SK-N-SH treated with all-trans-retinoic acid at 6 μM for 48 hours (cell line): ENCODE measurements at places on chromosomes 4 and X.

GRCh38 chrX:8323356-8323755 lies 141.3 kb upstream of the VCX3B start:
- ATAC-seq, result no peak

GRCh38 chr4:25969374-25970155 lies 55.5 kb downstream of the SMIM20 start:
- no peak for ATAC-seq

DNA sequence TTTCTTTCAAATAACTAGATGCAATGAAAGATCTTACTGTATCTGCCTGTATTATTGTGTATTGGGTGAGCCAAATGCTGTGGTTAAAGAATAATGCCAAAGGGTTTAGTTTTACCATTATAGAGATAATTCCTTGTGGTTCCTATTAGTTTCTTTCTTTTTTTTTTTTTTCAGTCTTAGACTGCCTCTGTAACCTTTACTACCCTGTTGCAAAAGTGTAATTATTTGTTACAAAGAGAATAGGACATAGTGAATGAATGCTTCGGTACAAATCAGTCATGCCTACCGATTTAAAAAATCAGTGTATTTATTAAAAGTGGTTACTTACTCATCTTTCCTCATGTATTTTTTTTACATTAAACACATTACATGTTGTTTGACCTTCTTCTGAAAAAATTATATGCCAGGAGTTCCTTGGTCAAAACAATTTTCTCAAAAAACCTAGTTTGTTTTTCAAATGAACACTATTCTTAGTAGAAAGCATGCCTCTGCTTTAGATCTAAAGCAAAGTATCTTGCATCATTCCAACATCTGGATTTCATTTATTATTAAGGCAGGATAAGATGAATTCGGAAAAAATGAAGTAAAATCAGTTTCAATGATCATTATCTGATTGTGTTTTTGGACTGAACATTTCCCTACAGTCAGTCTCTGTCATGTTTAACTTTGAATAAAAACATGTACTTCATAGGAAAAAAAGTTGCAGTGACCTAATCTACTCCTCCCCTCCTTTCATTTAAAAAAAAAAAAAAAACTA lies 21.2 kb upstream of the SYNPO2 start:
- peak; percentile 56 for ATAC-seq

DNA sequence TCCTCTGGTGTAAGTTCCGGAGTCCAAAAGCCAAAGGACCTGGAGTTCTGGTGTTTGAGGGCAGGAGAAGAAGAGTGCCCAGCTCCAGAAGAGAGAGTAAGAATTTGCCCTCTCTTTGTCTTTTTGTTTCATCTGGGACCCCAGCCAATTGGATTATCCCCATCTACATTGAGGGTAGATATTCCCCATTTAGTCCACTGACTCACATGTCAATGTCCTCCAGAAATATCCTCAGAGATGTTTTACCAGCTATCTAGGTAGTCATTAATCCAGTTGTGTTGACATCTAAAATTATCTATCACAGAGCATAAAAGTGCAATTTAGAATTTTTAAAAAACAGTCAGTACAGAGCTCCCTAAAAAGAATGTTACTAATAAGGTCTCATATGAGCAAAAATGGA lies 132.9 kb upstream of the TMEM47 start:
- no peak for ATAC-seq

DNA sequence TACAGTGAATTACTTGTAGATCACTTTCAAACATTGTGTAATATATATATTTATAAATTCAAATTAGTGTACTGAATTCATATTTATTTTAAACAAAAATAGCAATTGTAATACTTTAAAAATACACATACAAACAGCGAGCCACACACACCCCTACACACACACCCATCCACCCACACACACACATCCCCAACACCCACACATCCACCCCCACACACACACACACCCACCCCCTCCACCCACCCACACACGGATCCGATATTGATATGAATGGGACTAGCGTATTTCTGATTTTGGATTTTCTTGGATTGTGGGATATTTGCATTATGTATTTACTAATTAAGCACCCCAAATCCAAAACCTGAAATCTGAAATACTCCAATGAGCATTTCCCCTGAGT lies 451.2 kb downstream of the PCDH7 start:
- no peak for ATAC-seq

DNA sequence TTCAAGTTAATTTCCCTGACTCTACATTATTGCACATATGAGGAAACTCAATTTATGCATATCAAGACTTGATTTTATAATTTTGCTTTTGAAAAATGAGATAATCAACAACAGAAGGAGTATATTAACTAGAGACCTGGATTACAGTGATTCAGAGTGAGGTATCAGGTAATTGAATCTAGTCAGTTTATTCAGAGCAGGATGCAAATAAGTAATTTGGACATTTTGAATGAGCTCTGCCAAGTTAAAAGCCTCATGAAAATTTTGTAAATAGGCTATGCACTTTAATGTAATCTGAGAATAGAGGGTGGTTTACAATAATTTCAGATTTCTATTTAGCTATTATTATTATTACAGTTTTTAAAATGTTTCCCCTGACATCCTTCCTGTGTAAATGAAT lies 203.7 kb upstream of the EMCN start:
- ATAC-seq, result peak; percentile 87

GRCh38 chrX:20265221-20265725 lies 1.4 kb downstream of the RPS6KA3 start:
- ATAC-seq, result peak; percentile 63

DNA sequence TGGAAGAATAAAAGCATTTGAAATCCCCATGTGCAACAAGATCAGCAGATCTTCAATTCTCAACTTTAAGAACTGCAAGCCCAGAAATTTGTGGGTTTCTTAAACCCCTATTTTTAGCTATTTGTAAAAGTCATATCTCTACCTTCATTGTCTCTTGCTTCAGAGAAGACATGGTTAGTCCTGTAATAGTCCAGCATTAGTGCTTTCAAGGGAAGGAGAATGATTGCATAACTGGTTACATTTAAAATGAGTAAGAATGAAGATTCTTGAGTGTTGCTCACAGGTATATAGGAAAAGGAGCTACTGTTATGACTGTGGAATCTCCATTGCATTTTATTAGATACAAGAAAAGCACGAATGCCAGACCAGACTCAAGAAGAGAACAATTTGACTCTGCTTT lies 84.0 kb downstream of the CCSER1 start:
- ATAC-seq, result no peak

GRCh38 chr4:168621806-168622589 lies 125.1 kb downstream of the PALLD start:
- ATAC-seq, result no peak

DNA sequence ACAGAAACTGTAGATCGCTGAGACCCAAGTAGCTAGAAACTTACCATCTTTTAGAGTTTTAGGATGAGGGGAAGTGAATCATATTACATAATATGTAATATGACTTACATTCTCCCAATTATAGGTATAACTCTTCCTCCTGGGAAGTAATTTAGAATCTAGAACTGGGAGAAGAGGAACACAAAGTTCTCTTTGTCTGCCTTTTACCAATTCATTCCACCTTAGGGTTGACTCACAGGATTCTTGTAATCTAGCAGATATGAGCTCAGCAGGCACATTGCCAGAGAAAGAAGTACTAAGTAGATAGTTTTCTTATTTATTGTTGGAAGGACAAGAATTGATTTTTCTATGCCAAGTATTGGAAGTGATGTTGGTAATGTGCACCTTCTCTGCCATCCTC lies 58.0 kb upstream of the CCSER1 start:
- ATAC-seq, result no peak

GRCh38 chrX:52979568-52979967 lies 21.2 kb upstream of the FAM156A start:
- ATAC-seq, result no peak

DNA sequence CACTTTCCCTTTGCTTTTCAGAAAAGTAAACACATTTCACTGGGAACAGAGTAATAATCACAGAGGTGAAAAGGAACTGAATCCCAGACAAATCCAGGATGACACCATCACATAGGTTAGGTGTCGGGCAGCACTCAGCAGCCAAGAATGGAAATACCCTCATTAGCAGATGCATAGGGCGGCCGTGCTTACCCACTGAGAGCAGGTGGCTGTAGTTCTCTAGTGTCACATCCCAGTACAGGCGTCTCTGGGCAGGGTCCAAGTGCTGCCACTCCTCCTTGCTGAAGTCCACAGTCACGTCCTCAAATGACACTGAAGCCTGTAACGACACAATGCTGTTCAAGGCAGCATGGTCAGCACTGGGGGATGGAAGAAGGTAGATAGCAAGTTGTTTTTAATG lies 26.9 kb downstream of the ZNF41 start:
- ATAC-seq, result no peak

DNA sequence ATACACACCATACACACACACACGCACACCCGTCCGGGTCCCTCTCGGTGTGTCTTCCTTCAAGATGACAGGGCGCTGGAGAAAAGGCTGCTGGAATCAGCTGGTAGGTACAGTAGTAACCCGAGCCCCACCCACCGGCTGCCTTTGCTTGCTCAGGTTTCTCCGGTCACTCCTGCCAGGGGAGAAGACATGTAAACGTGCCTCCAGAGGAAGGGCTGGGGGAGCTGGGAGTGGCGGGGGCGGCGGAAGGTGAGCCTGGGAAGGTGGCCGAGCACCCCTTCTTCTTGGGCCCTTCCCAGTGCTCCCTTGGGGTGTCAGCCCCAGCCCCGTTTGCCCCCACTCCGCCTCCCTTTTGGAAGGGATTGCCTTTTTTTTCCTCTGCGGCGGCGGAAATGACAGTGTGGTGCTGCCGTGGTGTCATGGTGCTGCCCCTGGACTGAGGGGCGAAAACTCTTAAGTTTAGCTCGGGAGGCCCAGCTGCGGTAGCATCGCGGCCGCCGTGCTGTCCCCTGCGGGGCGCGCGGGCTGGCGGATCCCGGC lies at the start of gene MID2:
MID2 (plus strand) TSS at position 169 of the 540 bp plus-strand sequence. CDS start 561 bp downstream, outside the sequence.
- ATAC-seq, result peak; percentile 41; the same call in 2 of the 3 replicates

DNA sequence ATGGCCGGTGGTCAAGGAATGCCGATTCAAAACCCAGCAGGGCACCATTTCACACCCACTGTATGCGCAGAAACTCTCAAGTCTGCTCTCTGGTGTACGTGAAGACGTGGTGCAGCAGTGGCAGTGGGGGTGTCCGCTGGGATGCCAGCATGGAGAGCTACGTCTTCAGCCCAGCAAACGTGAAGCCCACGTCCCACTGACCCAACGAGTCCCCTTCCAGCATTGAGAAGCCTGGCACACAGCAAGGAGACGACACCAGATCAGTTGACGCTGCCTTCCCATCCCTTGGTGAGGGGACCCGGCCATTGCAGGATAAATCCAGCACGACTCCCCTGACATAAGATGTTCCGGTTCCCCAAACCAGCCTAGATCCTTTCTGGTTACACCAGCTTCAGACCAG lies 2.2 kb upstream of the PLXNB3 start:
- ATAC-seq, result no peak

DNA sequence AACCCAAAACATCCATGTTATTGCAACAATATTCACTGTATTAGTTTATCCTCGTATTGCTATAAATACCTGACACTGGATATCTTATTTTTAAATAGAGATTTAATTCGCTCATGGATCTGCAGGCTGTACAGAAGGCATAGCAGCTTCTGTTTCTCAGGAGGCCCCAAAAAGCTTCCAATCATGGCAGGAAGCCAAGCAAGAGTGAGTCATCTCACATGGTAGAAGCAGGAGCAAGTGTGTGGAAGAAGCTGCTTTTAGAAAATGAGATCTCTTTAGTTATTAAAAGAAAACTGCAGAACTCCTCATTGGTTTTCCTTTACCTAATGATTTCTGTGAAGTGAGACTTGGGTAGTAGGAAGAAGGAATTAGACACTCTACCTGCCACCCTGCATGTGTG lies 16.4 kb downstream of the ZNF732 start:
- no peak for ATAC-seq

DNA sequence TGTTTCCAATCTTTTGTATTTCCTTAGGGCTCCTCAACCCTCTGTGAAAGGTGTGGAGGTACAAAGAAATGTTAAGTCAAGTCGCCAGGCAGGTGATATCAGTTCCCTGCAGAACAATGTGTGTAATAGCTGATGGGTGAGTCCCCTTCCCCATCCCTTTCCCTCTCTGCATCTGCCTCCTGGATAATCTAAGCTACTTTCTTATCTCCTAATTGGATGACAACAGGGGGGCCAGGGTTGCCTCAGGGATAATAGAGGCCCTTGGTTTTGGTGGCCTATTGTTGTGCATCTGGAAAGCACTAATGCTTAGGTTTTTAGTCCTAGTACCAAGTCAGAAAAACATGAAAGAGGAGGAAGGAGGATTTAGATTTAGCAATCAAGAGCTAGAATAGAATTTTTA lies 29.1 kb downstream of the MAGED1 start:
- ATAC-seq, result no peak

- no peak for ATAC-seq
These were observed 80.4 kb downstream of the MAPK10 start for GRCh38 chr4:86279293-86279960.

DNA sequence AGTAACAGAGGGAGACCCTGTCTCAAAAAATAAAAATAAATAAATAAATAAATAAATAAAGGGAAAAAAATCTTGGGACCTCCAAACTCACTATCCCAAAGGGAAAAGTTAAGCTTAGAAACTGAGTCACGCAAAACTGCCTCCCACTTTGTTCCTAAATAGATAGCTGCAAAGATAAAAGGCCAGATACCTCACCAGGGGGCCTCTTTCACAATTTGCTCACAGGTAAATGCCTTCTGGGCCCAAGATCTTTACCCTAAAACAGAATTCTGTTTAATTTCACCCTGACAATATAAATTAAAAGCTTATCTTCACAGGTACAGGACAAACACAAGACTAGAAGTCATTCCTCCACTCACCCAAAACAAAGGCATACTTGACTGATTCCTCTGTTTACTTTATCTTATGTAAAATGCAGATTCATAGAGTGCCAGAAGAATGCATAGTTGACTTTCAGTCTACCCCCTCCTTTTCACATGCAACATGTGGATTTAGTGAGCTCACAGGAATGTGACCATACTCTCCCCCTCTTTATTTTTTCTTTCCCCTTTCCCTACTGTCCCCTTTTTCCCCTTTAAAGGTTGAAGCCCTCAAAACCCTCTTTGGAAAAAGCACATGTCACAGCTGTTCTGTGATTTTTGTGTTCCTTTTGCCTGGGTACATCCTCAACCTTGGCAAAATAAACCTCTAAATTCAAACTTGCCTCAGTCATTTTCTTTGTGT lies 23.4 kb downstream of the ELF2 start:
- no peak for ATAC-seq

DNA sequence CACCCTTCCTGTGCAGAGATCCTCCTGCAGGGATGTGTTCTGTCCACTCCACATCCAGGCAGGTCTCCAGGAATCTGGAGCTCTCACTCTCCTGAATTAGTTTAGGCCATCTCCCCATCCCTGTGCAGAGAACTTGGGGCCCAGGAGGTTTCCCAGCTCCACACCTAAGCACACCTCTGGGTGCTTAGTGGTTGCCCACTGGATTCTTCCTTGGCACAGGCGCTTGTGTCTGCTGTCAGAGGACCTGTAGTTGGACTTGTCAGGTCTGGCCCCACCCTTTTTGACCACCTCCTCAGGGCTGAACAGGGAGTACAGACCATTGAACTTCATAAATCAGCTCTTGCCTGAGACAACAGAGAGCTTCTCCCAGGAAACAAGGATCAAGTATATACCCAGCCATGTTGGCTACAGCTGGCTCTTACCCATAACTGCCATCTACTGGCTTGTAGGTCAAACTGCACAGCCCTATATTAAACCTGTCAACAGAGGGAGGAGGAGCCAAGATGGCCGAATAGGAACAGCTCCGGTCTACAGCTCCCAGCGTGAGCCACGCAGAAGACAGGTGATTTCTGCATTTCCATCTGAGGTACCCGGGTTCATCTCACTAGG lies 275.5 kb downstream of the PPARGC1A start:
- peak; percentile 39; the same call in 2 of the 3 replicates for ATAC-seq
